ENCODE measurements at places on chromosomes 16 and 17. TPM values are rescaled to one million over a fixed set of nuclear protein-coding genes. Genes with fewer than 3 reads are reported as not detected.

- DNase-seq = no peak
These were observed 50.6 kb downstream of the RAB11FIP3 start for GRCh38 chr16:476039-476438.

DNA sequence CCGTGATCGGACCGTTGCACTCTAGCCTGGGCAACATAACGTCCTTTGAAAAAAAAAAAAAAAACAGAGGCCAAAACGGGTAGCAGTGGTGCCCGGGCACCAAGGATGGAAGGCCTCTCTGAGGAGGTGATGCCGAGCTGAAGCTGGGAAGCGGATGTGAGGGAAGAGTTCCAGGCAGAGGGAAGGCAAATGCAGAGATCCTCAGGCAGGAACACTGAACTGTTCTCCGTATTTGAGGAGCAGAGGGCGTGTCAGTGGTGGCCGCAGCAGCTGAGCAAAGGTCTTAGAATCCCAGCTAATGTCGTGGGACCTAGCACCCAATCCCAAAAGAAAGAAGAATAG, 656 bp upstream of the KCTD13 start:
- no peak for DNase-seq

DNA sequence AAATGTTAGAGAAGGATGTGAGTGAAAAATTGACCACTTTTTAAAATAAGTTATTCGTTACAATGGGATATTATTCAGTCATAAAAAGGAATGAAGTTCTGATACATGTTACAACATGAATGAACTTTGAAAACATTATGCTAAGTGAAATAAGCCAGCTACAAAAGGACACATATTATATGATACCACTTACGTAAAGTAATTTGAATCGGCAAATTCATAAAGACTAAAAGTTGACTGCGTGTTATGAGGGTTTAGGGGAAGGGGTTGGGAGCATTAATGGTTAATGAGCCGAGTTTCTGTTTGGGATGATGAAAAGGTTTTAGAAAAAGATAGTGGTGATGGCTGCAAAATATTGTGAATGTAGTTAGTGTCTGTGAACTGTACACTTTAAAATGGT, 73.1 kb downstream of the USP32 start:
- no peak for DNase-seq

- no peak for DNase-seq
These were observed 21.0 kb upstream of the HERPUD1 start for GRCh38 chr16:56910654-56911539.

The CX3CL1 gene
- total RNA-seq = 15.5 TPM

The EPX gene
- total RNA-seq = 1.2 TPM

- DNase-seq = no peak
These were observed 130.9 kb downstream of the RAB11FIP4 start for GRCh38 chr17:31522284-31522931.

The ABR gene
- 59.7 TPM for total RNA-seq

- DNase-seq = peak; percentile 69
These were observed at the start of gene RBL2 for GRCh38 chr16:53434377-53435065. Gene RBL2 (plus strand): TSS chr16:53434471. CDS start chr16:53434557, 86 bp downstream.

The MFAP4 gene
- 137 TPM for total RNA-seq

- no peak for DNase-seq
These were observed 226.6 kb upstream of the RPL38 start for GRCh38 chr17:73976676-73977521.

The ARL6IP1 gene
- 481 TPM for total RNA-seq

DNA sequence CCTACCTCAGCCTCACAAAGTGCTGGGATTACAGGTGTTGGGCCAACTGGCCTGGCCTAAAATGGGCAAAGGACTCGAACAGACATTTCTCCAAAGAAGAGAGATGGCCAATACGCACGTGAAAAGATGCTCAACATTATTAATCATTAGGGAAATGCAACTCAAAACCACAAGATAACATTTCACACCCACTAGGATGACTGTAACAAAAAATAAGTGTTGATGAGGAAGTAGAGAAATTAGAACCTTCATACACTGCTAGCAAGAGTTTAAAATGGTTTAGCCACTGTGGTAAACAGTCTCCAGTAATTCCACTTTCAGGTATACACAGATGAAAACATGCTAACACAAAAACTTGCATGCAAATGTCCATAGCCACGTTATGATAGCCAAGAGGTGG, 5.7 kb downstream of the TMED6 start:
- DNase-seq = no peak

The FNDC8 gene
- total RNA-seq = not detected

DNA sequence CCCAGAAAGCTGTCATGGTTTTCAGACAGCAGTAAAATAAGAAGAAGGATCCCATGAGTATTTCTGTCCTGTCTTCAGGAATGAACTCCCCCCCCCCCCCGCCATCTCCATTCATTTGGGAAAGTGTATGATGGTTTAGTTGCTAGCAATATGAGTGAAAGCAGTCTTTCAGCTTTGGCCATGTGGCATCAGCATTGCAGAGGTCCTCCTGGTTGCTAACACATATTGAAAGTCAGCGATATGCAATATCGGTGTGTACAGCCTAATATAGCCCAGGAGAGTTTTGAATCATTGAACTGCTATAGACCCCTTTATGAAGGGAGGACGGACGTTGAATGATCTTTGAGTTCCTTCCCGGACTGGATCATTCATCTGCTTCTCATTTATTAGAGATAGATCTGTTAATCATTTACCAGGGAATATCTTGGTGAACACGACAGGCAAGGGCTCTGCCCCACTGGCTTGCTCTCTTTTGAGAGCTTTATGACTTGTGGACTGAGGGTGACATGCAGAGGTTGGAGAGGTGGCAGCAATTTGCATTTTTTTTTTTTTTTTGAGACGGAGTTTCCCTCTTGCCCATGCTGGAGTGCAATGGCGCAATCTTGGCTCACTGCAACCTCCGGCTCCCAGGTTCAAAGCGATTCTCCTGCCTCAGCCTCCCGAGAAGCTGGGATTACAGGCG, 25.2 kb downstream of the DEF8 start:
- no peak for DNase-seq

The FBXL16 gene
- 7.4 TPM for total RNA-seq

GRCh38 chr16:25051406-25052150, 36.4 kb upstream of the ARHGAP17 start:
- DNase-seq = no peak

The SLC38A8 gene
- total RNA-seq = 1.4 TPM

The KRTAP3-1 gene
- not detected for total RNA-seq
